ENCODE measurements at places on chromosomes 4 and X.

DNA sequence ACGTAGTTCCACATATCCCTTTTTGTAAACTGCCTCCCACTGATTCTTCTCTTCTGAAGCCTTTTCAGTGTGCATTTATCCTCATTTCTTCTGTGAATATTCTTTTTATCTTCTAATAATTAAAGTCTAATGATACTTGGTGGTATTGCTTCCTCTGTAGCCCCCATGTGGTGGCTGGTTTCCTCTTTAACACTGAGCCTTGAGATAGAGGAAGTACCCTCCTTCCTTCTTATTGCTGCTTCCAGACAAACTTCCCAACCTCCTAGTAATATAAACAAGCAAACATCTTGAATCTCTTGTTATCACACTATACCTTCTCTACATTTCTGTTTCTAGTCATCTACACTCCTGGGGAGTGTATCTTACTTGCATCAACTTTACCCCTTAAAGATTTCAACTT, 310.5 kb upstream of the GIMD1 start:
- no peak for DNase-seq

- DNase-seq, result no peak
Observed at GRCh38 chr4:160426233-160426632, 1323.4 kb downstream of the RAPGEF2 start.

DNA sequence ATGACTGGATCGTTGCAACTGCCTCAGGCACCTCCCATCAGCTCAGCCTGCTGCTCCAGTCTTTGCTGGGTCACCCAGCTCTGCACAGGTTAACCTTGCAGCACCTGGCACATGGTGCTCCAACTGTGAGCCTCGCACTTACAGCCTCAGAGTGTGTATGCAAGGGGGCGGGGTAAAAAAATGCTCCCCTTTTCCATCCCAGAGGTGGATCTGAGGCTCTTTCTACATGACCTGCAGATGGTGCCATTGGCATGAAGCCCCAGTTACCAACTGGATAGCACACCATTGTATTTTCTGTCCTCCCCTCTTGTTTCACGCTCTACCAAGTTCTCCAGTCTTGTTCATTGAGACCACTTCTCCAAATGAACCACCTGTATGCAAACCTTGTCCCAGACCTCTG, 46.2 kb upstream of the TRPC3 start:
- DNase-seq, result no peak

DNA sequence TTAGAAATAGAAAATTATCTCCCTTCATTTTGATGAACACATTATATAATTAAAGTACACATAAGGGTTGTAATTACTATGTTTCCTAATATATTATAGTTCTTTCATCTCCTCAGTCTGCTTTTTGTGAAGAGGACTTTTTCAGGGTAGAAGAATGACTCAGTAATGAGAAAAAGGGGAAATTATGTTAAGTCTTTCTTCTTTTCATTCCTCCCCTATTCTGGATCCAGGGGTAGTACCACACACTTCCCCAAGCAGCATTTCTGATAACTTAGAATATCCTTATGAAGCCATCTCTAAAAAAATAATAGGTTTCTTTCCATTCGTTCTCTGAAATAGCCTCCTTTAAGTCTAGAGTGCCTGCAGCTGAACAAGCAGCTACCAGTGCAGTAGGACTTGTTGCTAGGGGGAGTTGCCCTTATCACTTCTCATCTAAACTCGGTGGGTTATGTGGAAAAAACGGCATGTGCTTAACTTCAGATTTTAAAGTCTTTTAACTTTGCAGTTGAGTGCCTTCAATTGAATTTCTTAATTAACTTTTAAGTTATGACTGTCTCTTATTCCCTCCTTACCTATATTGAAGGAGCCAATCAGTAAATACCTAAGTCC, 184.8 kb downstream of the ARHGAP24 start:
- no peak for DNase-seq

DNA sequence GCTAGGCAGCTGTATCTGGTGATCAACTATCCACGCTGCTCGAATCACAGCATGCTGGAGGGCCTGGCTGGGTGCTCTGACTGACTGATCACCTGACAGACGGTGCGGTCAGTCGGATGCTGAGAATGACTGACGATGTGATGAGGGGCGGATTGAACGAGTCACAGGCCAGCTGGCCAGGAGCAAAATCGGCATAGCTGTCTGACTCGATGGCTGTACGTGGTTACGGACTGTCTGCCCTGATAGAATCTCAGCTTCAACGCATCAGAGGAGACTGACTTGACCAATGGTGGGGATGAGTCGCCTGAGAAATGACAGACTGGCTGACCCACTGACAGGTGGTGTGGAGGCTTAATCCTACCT, 1.0 kb upstream of the SUV39H1 start:
- no peak for DNase-seq
